ENCODE measurements at places on chromosomes 12 and 14. TPM values are rescaled to one million over a fixed set of nuclear protein-coding genes. Genes with fewer than 3 reads are reported as not detected.

DNA sequence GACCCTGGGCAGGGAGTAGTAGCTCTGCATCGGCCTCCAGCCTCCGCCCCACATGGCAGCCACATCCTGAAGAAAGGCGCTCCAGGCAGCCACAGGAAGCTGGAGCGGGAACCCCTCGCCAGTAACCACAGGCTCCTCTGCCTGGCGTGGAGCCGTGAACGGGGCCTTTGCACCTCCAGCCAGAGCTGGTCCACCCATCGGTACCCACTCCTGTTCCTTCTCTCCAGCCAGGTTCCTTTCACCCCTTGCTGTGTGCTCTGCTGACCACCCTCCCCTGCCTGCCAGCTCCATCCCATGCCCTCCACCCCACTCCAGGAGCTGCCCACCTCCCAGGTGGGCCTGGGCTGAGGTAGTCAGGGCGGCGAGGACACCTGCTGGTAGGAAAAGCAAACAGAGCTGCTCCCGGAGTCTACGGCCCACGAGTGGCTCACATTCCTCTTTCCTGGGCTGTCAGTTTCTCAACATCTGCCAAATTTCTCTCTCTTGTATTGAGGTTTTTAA lies 2.7 kb downstream of the TGFB3 start:
- no peak overlapping the region for H3K4me3 ChIP-seq
- no peaks in the 10 kb centered on the region for H3K36me3 ChIP-seq
- peaks cover 13% of the 10 kb centered on the region for H3K27me3 ChIP-seq
- H3K4me1 ChIP-seq, result peaks cover 19% of the 10 kb centered on the region

DNA sequence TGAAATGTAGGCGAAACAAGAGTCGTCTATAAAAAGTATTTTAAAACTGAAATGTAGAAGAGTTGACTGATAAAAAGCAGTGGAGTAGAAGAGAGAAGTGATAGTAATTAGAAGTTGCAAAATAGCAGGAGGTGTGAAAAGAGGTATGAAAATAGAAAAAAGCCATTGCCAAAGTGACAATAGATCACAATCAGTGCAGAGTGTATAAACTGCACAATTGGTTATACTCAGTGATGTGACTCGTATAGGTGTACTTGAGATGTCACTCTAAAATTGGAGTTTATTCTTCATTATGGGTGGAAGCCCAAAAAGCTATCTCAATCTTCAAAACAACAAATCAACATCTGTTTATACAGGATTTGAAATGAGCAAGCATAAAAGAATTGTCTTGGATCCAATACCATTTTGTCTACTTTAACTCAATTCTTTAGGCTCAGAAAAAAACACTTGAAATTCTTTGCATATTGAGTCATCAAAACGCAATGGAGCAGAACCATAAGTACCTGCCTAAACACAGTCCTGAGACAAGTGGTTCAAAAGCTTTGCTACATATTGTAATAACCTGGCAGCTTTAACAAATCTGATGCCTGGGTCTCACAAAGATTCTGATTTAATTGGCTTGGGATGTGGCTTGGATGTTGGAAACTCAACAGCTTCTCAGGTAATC lies 8.8 kb downstream of the IKBIP start:
- peaks cover 18% of the 10 kb centered on the region for H3K4me1 ChIP-seq
- DNase-seq, result no peak
- no peak overlapping the region for H3K4me3 ChIP-seq
- no peaks in the 10 kb centered on the region for H3K27me3 ChIP-seq
- H3K36me3 ChIP-seq, result peaks cover 46% of the 10 kb centered on the region

GRCh38 chr14:81132468-81132867 lies 88.3 kb downstream of the GTF2A1 start:
- H3K27ac ChIP-seq, result no peak overlapping the region
- H3K27me3 ChIP-seq, result peaks cover 3% of the 10 kb centered on the region
- DNase-seq, result no peak
- no peaks in the 10 kb centered on the region for H3K36me3 ChIP-seq
- H3K4me1 ChIP-seq, result no peaks in the 10 kb centered on the region
- no peak overlapping the region for H3K4me3 ChIP-seq

DNA sequence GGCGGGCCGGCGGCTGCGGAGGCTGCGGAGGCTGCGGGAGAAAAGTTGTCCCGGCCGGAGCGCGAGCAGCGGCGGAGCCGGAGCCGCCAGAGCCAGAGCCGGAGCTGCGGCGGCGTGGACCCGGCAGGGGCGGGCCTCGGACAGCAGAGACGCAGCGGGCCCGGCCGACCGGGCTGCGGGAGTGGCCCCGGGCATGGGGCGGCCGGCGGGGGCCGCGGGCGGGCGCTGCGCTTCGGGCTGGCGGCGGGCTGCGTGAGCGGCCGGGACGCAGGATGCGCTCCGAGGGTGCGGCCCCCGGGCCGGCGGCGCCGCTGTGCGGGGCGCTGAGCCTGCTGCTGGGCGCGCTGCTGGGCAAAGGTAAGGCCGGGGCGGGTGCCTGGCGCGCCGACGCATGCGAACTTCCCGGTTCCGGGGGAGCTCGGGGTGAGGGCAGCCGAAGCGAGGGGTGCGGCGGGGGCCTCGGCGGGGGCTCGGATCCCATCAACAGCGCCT lies at the start of gene TMEM132C:
TMEM132C (plus strand) TSS at position 40 of the 492 bp plus-strand sequence; CDS start at position 273, 233 bp downstream.
- no peak within 1 kb of the TSS for H3K27ac ChIP-seq
- no peak within 1 kb of the TSS for H3K4me3 ChIP-seq
- no peaks in the 10 kb centered on the region for H3K4me1 ChIP-seq
- DNase-seq, result no peak

- H3K27me3 ChIP-seq, result no peaks in the 10 kb centered on the region
- H3K4me1 ChIP-seq, result no peaks in the 10 kb centered on the region
These were observed 55.5 kb downstream of the PPM1A start for GRCh38 chr14:60304509-60304908.

- H3K4me1 ChIP-seq, result peaks cover 3% of the 10 kb centered on the region
- no peak for DNase-seq
- no peak overlapping the region for H3K4me3 ChIP-seq
- H3K27me3 ChIP-seq, result peaks cover 31% of the 10 kb centered on the region
- H3K36me3 ChIP-seq, result no peaks in the 10 kb centered on the region
- H3K27ac ChIP-seq, result no peak overlapping the region
These were observed 6.9 kb downstream of the SMIM41 start for GRCh38 chr12:52086366-52086765.

GRCh38 chr12:56078931-56079722 lies 838 bp upstream of the ERBB3 start:
- DNase-seq, result peak; percentile 37
- H3K4me1 ChIP-seq, result peaks cover 2% of the 10 kb centered on the region
- no peak overlapping the region for H3K27ac ChIP-seq
- peaks cover 31% of the 10 kb centered on the region for H3K27me3 ChIP-seq

GRCh38 chr12:13941258-13942249 lies 39.8 kb downstream of the GRIN2B start:
- no peak for DNase-seq
- H3K27ac ChIP-seq, result no peak overlapping the region
- no peaks in the 10 kb centered on the region for H3K4me1 ChIP-seq
- no peak overlapping the region for H3K4me3 ChIP-seq
- no peaks in the 10 kb centered on the region for H3K36me3 ChIP-seq

GRCh38 chr14:94773655-94774343 lies 3.9 kb upstream of the GSC start:
- no peak overlapping the region for H3K27ac ChIP-seq
- no peak for DNase-seq
- H3K4me1 ChIP-seq, result peaks cover 7% of the 10 kb centered on the region
- H3K36me3 ChIP-seq, result peaks cover 7% of the 10 kb centered on the region

GRCh38 chr12:58386136-58386535 lies 444.8 kb downstream of the ATP23 start:
- H3K36me3 ChIP-seq, result no peaks in the 10 kb centered on the region
- H3K27ac ChIP-seq, result no peak overlapping the region
- peaks cover 10% of the 10 kb centered on the region for H3K27me3 ChIP-seq
- no peaks in the 10 kb centered on the region for H3K4me1 ChIP-seq
- DNase-seq, result no peak
- H3K4me3 ChIP-seq, result no peak overlapping the region

DNA sequence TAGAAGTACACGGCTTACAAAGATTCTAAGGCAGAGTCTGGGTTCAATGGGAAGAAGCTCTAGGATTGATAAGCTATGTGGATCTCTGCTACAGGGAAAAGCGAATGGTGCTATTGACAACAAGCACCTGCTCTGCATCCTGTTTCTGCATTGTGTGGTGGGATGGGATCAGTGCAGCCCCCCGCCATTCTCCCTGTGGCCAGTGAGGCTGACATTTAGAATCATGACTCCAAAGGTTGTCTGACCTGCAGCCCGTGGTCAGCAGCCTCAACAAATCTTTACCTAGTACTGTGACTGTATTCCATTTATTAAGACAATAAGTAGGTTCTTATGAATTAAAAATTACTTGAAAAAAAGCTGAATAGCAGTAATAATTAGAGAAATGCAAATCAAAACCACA lies 1477.0 kb upstream of the TMEM132C start:
- no peak overlapping the region for H3K4me3 ChIP-seq
- H3K27me3 ChIP-seq, result no peaks in the 10 kb centered on the region
- H3K27ac ChIP-seq, result no peak overlapping the region
- H3K4me1 ChIP-seq, result no peaks in the 10 kb centered on the region
- no peaks in the 10 kb centered on the region for H3K36me3 ChIP-seq

GRCh38 chr14:68762953-68763764 lies 29.7 kb downstream of the ZFP36L1 start:
- peaks cover 14% of the 10 kb centered on the region for H3K4me1 ChIP-seq
- no peak for DNase-seq
- no peaks in the 10 kb centered on the region for H3K36me3 ChIP-seq
- H3K27ac ChIP-seq, result no peak overlapping the region
- no peak overlapping the region for H3K4me3 ChIP-seq

DNA sequence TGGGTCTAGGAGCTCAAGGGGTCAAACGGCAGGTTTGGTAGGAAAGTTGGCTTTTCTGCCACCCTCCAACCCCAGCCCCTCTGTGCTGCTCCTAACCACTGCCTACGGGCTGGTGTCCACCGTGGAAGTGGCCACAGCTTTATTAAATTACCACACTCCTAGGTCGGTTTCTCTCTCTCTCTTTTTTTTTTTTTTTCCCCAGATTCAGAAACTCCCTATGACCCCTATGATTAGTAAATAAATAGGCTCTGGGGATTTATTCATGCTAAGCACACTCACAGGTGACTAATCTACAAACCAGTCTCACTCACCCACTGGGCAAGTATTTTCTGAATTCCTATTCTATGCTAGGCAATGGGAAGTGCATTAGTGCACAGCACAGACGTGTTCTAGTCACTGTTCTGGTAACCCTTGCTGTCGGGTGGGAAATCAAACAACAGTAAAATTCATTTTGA lies 8.7 kb upstream of the DDX47 start:
- no peaks in the 10 kb centered on the region for H3K27me3 ChIP-seq
- H3K36me3 ChIP-seq, result no peaks in the 10 kb centered on the region

- H3K27me3 ChIP-seq, result peaks cover 4% of the 10 kb centered on the region
- H3K36me3 ChIP-seq, result no peaks in the 10 kb centered on the region
- H3K27ac ChIP-seq, result no peak overlapping the region
- H3K4me1 ChIP-seq, result no peaks in the 10 kb centered on the region
- DNase-seq, result no peak
- no peak overlapping the region for H3K4me3 ChIP-seq
These were observed 5.6 kb upstream of the MYH7 start for GRCh38 chr14:23441076-23441475.

DNA sequence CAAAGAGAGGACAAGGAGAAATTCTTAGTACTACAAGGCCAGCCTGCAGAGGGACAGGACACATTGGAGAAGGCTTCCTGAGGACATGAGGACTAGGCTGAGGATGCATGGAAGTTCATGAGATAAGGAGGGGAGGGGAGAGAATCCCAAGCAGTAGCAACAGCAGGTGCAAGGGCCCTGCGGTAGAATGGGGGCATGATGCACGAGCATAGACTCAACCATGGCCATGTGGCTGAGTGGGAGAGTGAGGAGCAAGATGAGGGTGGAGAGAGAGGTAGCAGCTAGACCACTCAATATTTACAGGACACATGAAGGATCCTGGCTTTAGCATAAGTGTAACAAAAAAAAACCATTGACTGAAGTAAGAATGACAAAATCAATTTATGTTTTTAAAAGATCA lies 128.1 kb downstream of the PPM1H start:
- DNase-seq, result no peak
- peaks cover 34% of the 10 kb centered on the region for H3K27me3 ChIP-seq
- no peak overlapping the region for H3K4me3 ChIP-seq
- H3K27ac ChIP-seq, result no peak overlapping the region

DNA sequence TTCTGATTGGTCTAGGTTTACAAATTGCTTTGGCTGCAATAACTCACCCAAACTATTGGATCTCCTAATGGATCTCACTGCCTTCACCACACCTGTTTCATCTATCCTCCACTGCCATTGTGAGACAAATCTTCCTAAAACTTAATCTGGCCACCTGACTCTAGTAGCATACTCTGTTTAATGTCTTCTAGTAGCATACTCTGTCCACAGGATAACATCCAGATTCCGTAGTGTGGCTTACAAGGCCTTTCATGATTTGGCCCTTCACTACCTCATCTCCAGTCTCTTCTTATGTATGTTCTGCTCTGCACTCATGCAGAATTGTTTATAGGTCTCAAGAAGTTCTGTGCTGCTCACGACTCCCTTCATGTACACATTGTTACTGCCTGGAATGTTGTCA lies 10.0 kb downstream of the HSD17B6 start:
- H3K27me3 ChIP-seq, result no peaks in the 10 kb centered on the region
- no peak for DNase-seq
- no peak overlapping the region for H3K4me3 ChIP-seq

DNA sequence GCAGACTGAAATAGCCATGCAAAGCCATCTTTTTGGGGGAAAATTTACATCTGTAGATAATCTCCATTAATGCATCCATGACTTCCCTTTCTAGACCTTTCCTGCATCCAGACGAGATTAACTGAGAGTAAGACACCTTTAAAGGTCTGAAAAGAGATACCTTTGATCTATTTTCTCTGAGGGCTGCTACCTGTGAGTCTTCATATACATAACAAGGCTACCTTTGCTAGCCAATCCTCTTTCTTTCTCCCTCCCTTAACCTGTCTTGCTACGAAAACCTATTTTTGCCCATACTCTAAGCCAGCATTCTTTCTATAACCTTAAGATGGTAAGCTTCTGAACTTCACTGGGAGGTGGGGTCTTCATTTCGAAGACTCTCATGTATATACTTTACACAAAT lies 908.5 kb upstream of the FBXO33 start:
- no peak overlapping the region for H3K27ac ChIP-seq
- no peak overlapping the region for H3K4me3 ChIP-seq
- no peaks in the 10 kb centered on the region for H3K36me3 ChIP-seq

DNA sequence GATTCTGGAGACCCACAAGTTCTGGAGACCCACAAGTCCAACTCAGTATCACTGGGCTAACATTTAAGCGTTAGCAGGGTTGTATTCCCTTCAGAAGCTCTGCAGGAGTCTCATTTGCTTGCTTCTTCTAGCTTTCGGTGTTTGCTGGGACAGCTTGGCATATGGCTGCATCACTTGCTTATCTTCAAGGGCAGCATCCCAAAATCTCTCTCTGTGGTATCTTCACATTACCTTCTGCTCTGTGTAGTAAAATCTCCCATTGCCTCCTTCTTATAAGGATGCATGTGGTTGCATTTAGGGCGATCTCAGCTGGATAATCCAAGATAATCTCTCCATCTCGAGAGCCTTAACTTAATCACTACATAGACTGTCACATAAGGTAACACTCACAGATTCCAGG lies 7.3 kb upstream of the CNTN1 start:
- H3K27ac ChIP-seq, result no peak overlapping the region
- H3K4me3 ChIP-seq, result no peak overlapping the region
- no peak for DNase-seq
- H3K36me3 ChIP-seq, result no peaks in the 10 kb centered on the region
- H3K4me1 ChIP-seq, result no peaks in the 10 kb centered on the region

Gene RNFT2
- total RNA-seq, result 14.4 TPM

Gene KRT83
- not detected for total RNA-seq

Gene PLEKHG3
- 1.0 TPM for total RNA-seq

Gene SLC41A2
- 8.2 TPM for total RNA-seq

Gene NUAK1
- 0.02 TPM for total RNA-seq

Gene TPH2
- total RNA-seq, result not detected

Gene GRIN2B
- total RNA-seq, result not detected

Gene OTUB2
- 2.3 TPM for total RNA-seq

Gene PPFIA2
- not detected for total RNA-seq

Measured in activated T-helper 2 cell treated with anti-CD3 and anti-CD28 coated beads, Interferon-gamma antibody, Interleukin-2, Interleukin-4, amounts not matched to agents 10 μg/mL and 5 μg/mL and 100 μg/mL, durations not matched to agents 14 hours and 24 hours and 36 hours (primary cell).